Epithelial cell of proximal tubule (primary cell): ENCODE measurements at places on chromosomes 5 and 9. TPM values are rescaled to one million over a fixed set of nuclear protein-coding genes. Genes with fewer than 3 reads are reported as not detected.

Gene BNC2
- 2.9 and 3.7 TPM in 2 replicates for total RNA-seq

Gene PSAT1
- 46.1 and 155 TPM in 2 replicates for total RNA-seq

- DNase-seq: no peak
Observed at GRCh38 chr5:63555874-63556273, 406.4 kb downstream of the HTR1A start.

DNA sequence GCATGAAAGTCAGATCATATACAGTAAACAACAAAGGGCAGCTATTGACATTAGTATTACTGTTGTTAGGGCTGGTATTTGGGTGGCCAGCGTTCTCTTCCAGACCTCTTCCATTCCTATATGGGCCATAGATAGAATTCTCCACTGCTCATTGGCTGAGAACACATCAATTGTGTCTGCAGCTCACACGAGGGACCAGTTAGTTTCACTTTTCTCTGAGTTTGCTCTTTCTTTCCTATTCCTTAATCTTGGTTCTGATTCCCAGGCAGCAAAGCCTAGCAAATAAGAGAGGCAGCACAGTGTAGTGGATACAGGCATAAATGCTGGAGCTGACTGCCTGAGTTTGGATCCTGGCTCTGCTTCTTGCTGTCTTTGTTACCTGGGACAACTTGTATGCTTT lies 476.4 kb downstream of the SPOCK1 start:
- no peak for DNase-seq

DNA sequence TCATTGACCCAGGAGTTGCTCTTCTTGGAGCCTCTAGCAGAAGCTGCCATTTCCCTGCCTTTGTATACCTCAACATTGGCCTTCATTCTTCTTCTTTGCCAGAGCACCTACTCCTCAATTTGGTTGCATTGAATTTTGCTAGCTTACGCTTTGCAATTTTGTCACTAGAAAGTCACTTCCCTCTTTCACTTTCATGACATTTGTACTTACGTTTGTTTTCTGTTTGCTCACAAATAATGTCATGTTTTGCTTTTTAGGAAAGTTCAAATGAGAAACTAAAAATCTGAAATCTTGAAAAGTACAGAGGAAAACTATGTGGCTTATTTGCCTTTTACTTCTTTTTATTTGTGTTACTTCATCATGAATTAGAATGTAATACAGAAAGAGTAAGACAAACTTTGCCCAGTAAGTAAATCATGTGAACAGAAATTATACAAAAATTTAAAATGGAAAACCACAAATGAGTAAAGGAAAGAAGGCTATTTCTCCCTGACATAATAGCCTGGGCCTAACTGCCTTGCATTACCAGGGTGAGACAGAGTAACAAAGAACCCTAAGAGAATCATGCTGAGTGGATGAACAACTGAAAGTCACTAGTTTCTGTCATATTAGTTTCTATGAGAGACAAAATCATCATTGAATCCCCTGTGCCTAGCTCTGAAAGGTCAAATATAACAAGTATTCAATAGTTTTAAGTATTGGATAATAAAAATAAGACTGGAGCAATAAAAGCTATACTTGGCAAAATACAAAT lies 7.4 kb upstream of the IFNA1 start:
- DNase-seq: no peak

DNA sequence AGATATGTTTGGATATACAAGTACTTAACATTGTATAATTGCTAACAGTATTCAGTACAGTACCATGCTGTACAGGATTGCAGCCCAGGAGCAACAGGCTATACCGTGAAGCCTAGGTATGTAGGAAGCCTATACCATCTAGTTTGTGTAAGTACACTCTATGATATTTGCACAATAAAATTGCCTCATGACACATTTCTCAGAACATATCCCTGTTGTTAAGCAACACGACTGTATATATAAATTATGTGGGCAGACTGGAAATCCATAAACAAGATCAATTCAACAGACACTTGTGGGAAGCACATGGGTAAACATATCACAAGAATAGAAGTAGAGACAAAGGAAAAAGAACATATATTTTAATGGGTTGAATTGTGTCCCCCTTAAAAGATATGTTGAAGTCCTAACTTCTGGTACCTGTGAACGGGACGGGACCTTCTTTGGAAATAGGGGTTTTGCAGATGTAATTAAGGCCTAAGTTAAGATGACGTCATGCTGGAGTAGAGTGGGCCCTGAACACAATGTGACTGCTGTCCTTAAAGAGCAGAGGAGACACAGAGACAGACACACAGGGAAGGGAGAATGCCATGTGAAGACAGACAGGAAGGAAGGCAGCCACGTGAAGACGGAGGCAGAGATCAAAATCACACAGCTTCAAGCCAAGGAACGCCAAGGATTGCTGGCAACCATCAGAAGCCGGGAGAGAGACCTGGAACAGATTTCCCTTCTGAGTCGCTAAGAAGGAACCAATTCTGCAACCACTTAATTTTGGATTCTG lies 76.3 kb downstream of the SCAI start:
- no peak for DNase-seq
